Psoas muscle (tissue), 8 donors: ENCODE measurements at places on chromosomes 2 and 18.
A peak's percentile ranks its signal among the peaks of the same experiment; 100 is the strongest.

- DNase-seq: no peak
Observed at GRCh38 chr2:129717560-129718130, 261.8 kb upstream of the RAB6C start.

DNA sequence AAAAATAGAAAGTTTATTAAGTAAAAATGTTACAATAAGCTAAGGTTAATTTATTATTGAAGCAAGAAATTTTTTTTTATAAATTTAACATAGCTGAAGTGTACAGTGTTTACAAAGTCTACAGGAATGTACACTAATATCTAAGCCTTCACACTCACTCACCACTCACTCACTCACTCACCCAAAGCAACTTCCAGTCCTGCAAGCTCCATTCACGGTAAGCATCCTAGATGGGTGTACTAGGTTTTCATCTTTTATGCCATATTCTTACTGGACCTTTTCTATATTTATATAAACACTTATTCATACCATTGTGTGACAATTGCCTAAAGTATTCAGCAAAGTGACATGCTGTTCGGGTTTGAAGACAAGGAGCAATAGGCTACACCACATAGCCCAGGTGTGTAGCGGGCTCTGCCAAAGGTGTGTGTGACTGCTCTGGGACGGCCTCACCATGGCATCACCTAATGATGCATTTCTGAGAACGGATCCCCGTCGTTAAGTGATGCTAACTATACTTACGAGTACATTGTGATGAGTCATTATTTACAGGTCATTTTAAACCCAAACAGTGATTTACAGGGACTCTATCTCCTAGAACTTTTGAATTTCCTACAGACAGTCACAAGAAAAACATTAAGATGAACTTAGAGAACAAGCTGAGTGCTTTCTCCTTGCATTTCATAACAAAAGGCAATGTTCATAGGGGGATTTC lies 76.3 kb upstream of the ID2 start:
- DNase-seq: no peak

GRCh38 chr2:227183657-227184367 lies 19.4 kb downstream of the COL4A3 start:
- no peak for DNase-seq

DNA sequence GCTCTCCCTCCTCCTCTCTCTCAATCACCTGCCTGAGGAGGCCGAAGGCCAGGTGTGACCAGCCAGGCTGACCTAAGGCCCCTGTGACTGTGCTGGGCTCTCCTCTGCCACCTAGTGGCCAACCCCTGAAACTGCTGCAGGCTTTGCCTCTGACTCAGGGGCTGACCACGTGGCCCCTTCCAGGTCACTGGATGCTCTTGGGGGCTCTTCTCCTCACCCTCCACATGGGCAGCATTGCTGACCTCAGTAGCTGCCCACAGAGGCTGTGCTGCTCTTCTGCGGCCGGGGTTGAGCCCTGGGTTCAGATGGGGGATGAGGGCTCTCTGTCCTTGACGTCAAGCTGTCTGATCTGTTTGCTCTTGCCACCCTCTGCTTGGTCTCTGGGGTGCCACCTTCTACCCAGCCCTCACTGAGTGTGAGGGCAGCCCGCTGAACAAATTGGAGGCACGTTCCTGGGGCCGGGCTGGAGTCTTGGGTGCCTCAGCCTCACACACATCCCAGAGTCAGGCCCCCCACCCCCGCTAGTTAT lies 122.7 kb downstream of the TWIST2 start:
- peak; percentile 52 for DNase-seq

GRCh38 chr18:3624935-3625741 lies 175.2 kb downstream of the TGIF1 start:
- DNase-seq: peak; percentile 35
